Natural killer cell (primary cell): ENCODE measurements at places on chromosomes 2 and 18. TPM values are rescaled to one million over a fixed set of nuclear protein-coding genes. Genes with fewer than 3 reads are reported as not detected.

- no peak for DNase-seq
Observed at GRCh38 chr2:120955427-120955826, 219.8 kb downstream of the GLI2 start.

DNA sequence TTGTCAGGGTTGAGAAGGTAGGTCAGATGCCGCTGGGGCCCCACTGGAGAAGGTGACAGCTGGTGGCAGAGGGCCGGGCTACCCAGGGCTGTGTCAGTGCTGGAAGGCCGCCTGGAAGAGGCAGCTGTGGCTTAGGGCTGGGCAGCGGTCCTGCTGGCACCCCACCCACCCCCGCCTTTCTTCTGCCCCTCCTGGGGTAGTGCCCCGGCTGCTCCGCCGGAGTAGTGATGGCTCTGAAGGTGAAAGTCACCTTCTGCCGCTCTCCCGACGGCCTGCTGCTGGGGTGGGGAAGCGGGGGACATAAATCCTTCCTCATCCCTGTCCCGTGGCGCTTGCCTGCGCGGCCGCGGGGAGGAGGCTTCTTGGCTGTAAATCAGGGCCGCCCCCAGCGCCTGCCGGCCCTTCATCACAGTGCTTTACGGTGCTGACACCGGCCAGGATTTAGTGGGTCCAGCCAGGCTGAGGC lies 332.2 kb downstream of the DYSF start:
- no peak for DNase-seq

DNA sequence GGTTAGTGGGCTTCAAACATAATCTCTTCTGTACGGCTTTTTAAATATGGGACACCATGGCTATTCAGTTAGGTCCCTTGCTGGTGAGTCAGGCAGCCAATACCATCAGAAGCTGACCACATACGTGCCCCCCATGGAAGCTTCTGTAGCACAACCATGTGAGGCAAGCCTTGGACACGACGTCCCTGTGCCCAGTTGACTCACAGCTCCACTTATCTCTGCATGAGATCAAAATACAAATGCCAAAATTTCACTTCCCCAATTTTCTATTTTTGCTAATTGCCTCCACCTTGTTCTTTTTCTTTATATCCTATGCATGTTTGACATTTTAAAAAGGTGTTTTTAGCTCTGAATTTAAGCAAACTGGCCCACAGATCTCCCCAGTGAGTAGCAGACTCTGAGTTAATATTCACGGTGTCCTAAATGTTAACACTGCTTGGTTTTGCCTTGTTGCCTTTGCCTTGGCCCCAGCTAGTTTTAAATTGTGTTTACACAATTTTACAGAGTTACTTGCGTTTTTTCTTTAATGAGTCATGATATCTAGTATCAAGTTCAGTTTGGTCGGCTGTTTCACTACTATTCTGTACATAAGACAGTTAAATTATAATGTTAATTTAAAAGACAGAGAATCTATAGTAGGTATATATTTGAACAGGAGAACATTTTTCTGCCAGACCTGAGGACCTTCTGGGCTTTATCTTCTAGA lies 77.5 kb downstream of the CDCA7 start:
- no peak for DNase-seq

DNA sequence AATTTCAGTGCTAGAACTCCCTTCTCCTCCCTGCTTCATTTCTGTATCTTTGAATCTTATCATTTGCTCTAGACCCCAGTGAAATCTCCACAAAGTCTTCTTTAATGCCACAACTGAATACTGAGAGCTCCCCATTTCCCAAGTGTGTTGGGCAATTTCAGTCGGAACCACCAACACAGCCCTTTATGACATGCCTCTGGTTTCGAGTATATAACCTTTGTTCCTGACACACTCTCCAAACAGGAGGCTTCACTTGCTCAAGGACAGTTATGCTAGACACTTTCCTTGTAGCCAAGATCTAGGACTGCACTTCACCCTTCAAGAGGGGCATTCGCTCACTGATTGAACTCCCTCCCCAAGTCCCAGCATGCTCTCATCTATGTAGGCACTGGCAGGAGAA lies 18.6 kb upstream of the TTR start:
- DNase-seq, result no peak

The POTEJ gene
- not detected for total RNA-seq

DNA sequence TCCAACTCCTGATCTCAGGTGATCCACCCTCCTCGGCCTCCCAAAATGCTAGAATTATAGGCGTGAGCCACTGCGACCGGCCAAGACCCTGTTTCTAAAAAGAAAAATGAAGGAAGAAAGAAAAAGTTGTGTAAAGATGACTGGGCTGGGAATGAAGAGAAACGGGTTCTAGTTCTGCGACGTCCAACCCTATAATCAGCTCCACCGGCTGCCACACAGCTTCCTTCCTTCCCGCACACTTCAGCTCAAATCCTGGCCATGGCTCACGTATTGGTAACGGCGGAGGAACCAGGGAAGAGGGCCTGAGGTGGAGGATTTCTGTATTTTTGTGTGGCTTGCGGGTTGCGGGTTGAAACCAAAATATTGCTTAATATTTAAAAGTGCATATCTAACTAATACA lies 88.1 kb downstream of the MYL12B start:
- DNase-seq, result no peak

DNA sequence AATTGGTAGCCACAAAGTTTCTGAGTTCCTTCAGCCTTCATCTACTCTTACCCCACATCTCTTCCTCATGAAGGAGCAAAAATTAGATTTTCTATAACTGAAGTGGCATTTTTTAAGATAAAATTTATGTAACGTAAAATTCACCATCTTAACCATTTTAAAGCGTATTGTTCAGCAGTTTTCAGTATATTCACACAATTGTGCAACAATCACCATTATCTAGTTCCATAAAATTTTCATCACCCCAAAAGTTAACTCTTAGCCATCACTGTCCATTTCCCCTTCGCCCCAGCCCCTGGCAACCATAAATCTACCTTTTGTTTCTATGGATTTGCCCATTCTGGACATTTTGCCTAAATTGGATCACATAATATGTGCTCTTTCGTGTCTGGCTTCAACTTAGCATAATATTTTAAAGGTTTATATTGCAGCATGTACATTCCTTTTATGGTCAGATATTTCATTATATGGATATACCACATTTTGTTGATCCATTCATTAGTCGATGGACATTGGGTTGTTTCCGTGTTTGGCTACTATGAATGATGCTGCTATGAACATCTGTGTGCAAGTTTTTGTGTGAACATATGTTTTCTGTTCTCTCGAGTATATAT lies 44.6 kb downstream of the ATIC start:
- no peak for DNase-seq

DNA sequence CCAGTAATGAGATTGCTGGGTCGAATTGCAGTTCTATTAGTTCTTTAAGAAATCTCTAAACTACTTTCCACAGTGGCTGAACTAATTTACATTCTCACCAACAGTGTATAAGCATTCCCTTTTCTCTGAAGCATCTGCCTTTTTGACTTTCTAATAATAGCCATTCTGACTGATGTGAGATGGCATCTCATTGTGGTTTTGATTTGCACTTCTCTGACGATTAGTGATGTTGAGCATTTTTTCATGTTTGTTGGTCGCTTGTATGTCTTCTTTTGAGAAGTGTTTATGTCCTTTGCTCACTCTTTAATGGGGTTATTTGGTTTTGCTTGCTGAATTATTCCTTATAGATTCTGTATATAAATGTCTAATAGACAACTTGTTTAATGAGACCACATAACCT lies 69.6 kb upstream of the UGP2 start:
- no peak for DNase-seq

DNA sequence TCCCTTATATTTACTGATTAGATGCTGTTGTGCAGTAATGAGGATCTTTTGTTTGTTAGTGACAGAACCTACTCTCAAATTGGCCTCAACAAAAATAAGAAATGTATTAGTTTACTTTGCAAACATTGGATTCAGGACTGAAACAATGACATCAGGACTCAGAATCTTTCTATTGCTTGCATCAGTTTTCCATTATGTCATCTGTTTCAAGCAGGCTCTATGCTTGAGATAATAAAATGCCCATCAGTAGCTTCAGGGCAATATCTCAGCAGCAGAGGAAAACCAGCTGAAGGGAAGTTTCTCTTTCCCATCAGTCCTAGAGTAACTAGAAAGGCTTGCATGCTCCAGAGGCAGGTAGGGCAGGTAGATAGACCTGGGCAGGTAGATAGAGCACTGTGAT lies 375.5 kb upstream of the SLC8A1 start:
- no peak for DNase-seq

- peak; percentile 42 for DNase-seq
Observed at GRCh38 chr2:159124441-159124911, 156.0 kb downstream of the TANC1 start.

- DNase-seq, result no peak
Observed at GRCh38 chr2:3036432-3037125, 341.0 kb downstream of the EIPR1 start.

The SERPINB10 gene
- total RNA-seq, result not detected

The FTCDNL1 gene
- total RNA-seq, result not detected

GRCh38 chr2:102061962-102062795 lies 70.4 kb downstream of the IL1R2 start:
- no peak for DNase-seq

GRCh38 chr2:69393963-69394362 lies 6.9 kb upstream of the GFPT1 start:
- no peak for DNase-seq

The TMEM17 gene
- 0.18 TPM for total RNA-seq

The RAB10 gene
- 44.2 TPM for total RNA-seq

DNA sequence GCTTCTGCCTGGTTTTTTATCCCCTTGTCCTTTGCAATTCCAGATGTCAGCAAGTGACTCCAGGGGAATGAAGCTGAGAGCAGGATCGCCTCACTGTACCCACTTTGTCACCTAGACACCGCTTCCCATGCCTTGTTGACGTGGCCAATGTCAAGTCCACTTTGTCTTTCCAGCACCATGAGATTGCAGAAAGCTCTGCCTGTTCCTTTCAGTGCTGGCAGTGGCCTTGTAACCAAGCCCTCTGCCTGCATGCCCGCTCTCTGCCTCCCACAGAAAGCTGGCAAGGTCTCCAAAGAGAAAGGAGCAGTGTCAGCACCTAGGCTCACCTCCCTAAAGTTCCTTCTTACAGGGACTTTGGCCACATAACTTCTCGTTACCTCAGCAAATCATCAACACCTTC lies 282.2 kb upstream of the ST6GAL2 start:
- DNase-seq, result no peak

GRCh38 chr2:25794544-25795276 lies 83.6 kb downstream of the ASXL2 start:
- peak; percentile 65 for DNase-seq

DNA sequence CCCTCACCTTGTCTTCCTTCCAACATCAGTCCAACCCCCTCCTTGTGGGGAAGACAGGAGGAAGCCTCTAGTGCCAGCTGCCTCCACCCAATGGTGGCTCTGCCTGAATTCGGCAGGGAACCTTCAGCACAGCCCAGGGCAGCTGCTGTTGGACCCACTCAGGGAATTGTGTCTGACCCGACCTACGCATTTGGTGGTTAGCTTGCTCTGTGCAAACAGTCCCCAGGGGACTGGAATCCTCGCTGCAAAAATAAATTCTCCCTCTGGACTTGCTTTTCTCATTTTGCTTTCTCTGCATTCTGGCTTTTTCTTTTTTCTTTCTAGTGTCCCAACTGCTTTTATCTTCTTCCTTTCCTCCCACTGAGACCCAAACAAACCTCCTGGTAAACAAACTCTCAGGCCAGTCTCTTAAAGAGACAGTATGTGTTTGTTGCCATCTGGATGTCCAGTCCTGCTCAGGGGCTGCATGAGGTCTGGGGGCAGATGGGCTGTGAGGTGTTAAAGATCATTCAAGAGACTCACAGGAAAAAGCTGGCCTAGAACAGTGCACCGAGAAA lies 137.7 kb upstream of the HAAO start:
- no peak for DNase-seq

DNA sequence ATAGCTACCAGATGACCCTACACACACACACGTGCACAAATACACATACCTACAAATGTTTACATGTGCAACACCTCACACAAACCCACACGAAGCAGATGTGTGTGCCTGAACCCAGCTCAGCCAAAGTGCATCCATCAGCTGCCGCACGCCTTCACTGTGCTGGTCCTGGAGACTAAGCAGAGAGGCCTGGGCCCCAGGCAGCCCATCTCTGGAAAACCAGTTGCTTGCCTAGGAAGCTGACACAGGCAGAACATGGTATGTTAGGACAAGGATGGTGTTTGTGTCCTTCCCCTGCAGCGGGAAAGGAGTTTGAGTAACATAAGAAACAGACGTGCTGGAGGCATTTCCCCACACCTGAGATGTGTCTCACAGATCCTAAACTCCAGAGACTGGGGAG lies 86.7 kb downstream of the SEPTIN10 start:
- DNase-seq, result no peak

DNA sequence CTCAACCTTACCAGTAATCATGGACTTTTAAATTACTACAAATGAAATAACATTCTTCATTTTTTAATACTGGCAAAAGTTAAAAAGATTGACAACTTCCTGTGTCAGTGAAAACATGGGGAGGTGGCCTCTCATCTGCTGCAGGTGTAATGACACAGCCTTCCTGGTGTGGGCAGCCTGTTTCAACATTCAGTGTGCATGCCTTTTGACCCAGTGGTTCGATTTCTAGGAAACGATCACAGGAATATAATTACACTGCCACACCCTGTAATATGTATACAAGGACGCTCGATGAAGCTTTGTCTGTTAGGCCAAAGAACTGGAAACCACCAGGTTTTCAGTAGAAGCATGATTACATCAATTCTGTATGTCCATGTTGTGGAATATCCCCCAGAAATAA lies 68.7 kb downstream of the MTHFD2 start:
- DNase-seq, result peak; percentile 81

The GPR35 gene
- 10.6 TPM for total RNA-seq

GRCh38 chr2:168312036-168312822 lies 64.8 kb upstream of the STK39 start:
- no peak for DNase-seq

The KLHL41 gene
- total RNA-seq, result not detected

The NEU2 gene
- total RNA-seq, result not detected

DNA sequence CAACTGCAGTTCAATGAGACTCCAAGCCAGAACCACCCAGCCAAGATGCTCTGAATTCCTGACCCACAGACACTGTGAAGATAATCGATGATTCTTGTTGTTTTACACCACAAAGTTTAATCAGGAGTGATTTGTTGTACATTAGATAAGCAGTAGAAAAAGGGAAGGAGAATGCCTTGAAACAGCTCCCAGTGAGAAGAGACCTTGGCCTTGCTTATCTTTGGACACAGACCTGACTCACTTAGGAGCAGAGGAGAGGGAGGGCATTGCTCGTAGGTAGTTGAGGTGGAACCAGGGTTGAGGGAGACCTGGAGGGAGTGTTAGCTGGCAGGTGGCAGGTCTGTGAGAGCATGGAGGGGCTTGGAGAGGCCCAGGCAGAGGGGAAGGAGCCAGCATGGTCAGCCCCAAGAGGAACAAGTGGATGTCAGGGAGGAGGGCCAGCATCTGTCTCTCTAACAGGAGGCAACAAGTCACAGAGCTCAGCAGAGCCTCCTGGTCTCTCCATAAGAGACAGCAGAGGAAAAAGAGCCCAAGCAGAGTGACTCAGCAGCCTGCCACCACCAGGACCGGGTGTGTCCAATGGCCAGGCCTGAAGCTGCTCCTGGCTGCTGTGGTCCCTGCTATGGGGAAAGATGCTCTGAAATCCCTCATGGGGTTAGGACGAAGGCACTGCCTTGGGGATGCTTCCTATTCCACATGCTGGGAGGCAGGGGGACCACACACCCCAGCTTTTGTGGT lies 161.6 kb upstream of the CAPN13 start:
- no peak for DNase-seq
